ENCODE measurements at places on chromosomes 3 and 15. TPM values are rescaled to one million over a fixed set of nuclear protein-coding genes. Genes with fewer than 3 reads are reported as not detected.

DNA sequence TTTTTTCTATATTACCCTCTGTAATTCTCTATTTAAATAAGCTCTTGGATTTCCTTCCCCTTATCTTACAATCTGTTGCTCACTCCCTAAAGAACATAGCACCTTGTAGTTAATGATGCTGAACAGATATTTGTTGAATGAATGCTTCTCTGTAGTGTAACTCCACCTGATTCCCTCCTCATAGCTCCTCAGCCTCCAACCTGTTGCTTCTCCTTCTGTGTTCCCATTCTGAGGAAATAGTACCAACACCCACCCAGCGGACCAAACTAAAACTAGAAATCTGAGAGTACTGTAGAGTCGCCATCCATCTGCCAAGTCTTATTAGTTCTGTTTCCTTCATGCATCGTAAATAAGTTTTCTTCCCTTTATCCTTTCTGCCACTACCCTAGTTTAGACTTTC is 55.5 kb upstream of the GNB4 start:
- no peak for DNase-seq

- no peak for DNase-seq
These were observed 60.9 kb downstream of the STRIT1 start for GRCh38 chr3:155232605-155233004.

DNA sequence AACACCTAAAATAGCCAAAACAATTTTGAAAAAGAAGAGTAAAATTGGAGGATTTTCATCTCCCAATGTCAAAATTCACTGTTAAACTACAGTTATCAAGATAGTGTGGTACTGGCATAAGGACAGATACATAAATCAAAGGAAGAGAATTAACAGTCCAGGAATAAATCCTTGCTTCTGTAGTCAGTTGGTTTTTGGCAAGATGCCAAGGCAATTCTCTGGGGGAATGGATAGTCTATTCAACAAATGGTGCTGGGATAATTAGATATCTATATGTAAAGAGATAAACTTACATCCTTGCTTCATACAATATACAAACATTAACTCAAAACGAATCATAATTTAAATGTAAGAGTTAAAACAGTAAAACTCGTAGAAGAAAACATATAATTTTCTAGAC is 57.9 kb upstream of the SELENOK start:
- peak; percentile 11 for DNase-seq

GRCh38 chr15:100880897-100881242 is 1.2 kb downstream of the ALDH1A3 start:
- DNase-seq: no peak

GRCh38 chr15:70410371-70410985 is 312.8 kb upstream of the TLE3 start:
- no peak for DNase-seq

DNA sequence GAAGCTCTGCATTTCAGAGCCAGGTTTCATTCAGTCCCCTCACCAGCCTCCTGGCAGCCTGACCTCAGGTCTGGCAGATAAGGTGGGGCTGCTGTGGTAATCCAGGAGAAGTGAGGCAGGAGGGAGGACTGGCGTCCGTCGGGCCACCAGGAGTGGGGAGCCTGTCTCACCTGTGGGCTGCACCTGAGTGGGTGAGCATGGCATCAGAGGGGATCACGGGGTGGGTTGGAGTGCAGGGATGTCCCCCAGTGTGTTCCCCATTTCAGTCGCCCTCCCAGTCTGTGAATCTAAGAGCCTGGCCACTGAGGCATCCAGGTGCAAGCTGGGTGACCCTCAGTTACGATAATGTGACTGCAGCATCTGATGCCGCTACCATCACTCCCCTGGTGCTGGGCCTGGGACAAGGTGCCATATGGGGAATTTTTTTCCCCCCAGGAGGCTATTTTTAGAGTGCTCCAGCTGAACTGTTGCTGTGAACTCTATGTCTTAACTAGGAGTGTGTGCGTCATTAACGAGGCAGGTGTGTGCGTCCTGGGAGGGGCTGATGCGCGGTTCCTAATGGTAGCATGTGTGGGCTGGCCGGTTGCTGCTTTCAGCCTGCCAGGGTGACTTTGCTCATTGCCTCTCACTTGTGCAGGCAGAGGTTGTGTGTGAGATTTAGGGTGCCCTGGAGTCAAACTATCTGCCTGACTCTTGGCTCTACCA is 165.2 kb downstream of the SLCO3A1 start:
- no peak for DNase-seq

GRCh38 chr3:130711565-130712324 is 34.9 kb downstream of the PIK3R4 start:
- peak; percentile 44 for DNase-seq

ARID3B gene
- total RNA-seq: 4.6 TPM

DNA sequence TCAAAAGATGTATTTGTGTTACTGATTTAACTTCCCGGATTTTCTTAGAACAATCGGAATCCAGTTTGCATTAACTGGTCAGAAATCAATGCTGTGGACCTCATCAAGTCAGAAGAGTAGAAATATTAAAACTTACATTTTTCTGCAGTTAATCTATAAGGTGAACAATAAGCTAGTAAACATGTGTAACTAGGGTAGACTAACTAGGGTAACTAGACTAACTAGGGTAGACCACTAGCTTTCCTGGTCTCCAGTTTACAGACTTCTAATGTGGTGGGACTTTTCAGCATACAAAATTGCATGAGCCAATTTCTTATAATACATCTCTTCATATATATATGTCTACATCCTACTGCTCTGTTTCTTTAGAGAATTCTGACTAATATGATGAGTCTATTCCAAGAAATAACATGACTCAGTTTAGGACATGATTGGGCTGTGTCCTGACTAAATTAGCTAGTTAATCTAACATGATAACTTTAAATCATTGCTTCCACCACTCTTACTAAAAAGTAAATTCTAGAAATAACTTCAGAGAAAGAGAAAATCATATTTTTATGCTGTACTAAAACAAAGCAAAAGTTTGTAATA is 5.3 kb downstream of the PLSCR2 start:
- DNase-seq: no peak

- DNase-seq: peak; percentile 86
These were observed 53.2 kb downstream of the TM4SF4 start for GRCh38 chr3:149527531-149528339.

PRTG gene
- total RNA-seq: 7.5 TPM

- DNase-seq: no peak
These were observed 47.3 kb downstream of the RPN1 start for GRCh38 chr3:128603313-128603712.

DNA sequence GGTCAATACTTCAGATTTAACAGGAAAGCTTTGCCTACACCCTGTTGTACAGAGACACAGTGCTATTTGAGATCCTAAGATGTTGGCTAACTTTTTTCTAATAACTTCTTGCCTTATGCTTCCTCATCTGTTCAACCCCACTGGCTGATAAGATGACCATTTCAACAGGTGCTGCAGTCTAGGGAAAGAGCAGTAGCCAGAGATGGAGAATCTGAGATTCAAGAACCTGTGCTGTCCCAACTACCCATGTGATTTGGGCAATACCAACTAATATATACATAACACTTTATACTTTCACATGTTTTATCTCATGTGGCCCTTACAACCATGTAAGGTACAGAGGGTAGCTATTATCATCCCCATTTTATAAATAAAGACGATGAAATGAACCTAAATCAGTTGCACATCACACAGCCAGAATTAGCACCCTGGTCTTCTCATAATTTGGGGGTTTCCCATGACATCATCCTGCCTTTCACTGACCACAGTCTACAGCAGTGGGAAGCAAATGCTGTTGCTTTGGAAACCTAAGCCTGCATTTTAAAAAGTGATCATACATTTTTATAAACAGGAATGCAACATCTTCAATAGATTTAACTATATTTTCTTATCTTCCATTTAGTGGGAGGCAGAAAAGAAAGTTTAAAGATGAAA is 9.7 kb downstream of the TTC23 start:
- DNase-seq: peak; percentile 26

GRCh38 chr3:51163051-51163450 is 222.0 kb upstream of the MANF start:
- no peak for DNase-seq

DNA sequence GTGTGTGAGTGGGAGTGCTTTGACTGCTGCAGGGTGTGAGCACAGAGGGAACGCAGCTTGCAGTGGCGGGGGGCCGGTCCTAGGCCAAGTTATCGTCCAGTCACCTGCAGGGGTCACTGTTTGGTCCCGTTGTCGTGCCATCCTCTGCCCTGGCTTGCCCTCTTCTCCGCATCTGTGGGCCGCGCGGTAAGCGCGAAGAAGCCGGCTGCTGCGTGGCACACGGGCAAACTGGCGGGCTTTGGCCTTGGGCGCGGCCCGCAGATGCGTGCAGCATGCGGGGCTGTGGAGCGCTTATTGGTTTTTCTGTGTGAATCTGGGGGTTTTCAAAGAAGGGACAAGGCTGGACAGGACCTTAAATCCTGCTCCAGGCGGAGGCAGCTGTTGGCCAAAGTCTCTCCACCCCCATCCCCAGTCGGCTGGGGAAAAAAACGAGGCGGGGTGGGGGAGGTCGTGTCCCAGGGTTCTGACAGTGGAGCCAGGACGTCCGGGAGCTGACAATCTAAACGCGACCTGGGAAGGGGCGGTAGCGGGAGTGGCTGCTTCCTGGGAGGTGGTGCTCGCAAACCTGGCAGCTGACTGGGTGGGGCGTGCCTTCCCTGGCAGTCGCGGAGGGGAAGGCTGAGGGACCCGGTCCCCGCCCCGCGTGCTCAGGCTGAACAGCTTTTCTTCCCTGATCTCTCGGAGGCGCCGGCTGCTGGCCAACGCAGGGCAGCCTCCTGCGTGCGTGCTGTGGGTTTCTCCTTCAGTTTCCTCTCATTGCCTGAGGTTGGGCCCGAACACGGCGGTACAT is 39.7 kb upstream of the VEPH1 start:
- DNase-seq: peak; percentile 72

DPPA2 gene
- not detected for total RNA-seq

DNA sequence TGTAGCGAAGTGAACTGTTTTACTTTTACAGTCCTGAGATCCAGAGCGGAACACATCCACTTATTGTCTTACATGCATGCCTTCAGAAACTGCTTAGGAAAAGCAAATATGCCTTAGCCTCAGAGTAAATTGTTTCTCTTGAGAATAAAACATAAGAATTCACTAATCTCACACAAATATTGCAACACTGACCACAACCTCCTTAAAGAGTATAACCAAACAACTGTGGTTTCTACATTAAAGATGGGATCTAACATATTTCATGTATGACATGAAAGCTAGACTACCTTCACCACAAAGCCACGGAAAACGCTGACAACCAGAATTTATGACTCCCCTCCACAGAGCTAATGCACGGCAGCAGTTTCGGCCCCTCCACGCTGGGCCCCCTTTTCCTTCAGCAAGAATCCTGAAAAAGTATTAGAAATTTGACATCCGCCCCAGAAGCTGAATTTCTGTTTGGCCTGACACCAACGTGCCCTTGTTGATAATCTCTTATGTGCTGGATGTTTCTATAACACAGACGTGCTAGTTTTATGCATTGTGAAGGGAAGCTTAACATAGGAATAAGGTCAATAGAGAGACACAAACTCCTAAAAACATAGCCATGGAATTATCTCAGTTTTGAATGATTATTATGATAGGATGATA is 84.6 kb downstream of the GREM1 start:
- DNase-seq: no peak

DNA sequence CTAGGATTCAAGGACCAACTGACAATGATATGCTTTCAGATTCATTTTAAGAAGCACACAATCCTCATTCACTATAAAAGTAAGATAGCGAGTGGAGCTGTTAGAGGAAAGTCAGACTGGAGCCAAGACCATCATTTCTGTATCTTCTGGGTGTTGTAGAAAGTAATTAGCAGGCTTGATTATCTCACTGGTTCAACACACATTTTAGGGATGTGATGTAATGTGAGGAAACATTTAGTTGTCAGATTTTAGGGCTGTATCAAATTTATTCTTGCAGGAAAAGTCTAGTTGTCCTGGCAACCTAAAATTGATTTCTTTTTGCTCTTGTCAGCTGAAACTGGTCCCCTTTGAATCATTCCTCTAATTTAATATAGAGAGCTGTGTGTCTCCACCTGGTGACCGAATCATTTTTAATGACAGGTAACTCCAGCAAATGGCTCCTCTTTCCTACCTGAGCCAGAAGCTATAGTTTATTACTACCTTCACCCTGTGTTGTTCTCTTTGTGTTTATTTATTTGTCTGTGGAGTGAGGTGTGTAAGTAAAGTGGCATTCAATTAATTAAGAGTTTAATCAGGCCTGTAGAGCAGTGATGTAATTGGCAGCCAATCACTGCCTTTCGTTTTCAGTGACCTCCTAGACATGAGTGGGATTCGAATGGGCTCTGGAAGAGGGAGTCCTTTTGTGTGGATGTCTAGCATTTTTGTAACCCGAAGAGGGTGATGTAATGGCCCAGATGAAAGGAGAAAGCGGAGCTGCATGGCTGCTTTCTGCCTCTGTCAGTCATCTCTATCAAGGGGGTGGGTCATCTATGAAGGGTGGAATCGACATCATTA is 125.8 kb downstream of the LPP start:
- no peak for DNase-seq

GRCh38 chr15:75195766-75196241 is 5.9 kb upstream of the C15orf39 start:
- no peak for DNase-seq

DNA sequence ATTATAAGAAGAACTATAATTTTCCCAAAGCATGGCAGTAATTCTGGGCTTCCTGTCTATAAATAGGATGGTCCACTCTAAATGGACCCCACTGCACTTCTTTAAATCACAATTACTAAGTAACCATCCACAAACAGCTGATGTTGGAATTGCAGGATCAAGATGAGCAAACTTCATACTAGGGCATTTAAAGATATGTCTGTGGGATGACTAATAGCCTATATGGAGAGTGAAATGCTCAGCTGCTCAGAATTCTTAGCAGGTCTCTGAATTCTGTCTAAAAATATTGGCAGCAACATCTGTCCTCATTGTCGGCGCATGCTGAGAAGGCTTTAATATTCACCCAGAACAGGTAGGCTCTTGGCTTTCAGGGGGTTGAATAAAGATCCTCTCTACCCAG is 140.4 kb downstream of the SATB1 start:
- DNase-seq: no peak

FBXW12 gene
- not detected for total RNA-seq

SCAANT1 gene
- total RNA-seq: not detected

DNA sequence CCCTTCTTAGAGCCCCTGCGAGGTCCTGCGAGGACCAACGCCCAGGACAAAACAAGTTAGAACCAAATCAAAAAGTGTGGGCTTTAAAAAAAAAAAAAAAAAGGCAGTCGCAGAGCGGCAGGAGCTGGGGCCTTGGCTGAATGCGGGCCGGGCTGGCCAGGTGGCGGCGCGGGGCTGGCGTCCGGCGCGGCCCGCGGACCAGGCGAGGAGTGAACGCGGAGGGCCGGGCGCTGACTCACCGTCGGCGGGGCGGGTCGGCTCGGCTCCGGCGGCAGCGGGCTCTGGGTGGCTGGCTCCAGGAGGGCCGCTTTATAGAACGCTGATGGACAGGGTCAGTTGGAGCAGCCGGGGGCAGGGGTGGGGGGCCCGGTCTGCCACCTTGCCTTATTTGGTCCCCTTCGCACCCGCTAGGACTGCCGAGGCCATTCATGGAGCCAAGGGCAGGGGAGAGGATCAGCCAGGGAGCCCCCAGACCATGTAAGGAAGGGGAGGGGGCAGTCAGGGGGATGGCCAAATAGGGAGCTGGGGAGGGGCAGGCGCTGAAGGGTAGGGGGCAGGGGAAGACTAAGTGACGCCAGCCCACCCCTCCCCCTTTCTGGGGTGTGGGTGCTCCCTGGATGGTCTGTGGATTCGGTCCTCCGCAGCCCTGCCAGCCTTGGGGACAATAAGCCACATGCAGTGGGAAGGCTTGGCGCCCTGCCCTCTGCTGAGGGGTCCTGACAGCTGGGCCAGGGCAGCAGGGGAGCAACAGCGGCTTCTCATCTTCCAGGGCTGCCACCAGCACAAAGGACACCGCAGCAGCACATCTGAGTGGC is at the start of gene ACTC1:
Gene ACTC1, minus strand, starts transcription at position 283 of the 815 bp plus-strand sequence. CDS start 741 bp downstream, outside the sequence.
- peak; percentile 55 for DNase-seq

MAGI1 gene
- 106 TPM for total RNA-seq
